ENCODE measurements at places on chromosomes 11 and 22.

DNA sequence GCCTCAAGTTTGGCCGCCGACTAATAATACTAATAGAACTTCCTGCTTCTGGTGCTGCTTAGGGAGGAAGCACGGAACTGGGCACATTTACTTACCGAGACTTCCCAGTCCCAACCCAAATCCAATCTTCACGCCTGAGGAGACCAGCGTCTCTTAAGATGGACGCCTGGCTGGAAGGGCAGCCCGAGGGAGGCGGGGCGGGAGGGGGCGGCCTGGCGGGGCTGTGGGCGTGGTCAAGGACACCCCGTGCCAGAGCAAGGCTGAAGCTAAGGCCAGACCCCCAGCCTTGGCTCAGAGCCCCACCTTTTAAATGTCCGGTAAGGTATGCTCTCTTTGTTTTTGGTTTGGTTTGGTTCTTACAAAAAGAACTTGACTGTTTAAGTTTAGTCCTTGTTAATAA is at the start of gene GDPD4:
Gene GDPD4 (minus strand): TSS at position 177 of the 400 bp plus-strand sequence. CDS start 16,549 bp downstream, outside the sequence.
- no peak for DNase-seq

GRCh38 chr11:24685821-24686220 is 189.0 kb downstream of the LUZP2 start:
- DNase-seq, result no peak

DNA sequence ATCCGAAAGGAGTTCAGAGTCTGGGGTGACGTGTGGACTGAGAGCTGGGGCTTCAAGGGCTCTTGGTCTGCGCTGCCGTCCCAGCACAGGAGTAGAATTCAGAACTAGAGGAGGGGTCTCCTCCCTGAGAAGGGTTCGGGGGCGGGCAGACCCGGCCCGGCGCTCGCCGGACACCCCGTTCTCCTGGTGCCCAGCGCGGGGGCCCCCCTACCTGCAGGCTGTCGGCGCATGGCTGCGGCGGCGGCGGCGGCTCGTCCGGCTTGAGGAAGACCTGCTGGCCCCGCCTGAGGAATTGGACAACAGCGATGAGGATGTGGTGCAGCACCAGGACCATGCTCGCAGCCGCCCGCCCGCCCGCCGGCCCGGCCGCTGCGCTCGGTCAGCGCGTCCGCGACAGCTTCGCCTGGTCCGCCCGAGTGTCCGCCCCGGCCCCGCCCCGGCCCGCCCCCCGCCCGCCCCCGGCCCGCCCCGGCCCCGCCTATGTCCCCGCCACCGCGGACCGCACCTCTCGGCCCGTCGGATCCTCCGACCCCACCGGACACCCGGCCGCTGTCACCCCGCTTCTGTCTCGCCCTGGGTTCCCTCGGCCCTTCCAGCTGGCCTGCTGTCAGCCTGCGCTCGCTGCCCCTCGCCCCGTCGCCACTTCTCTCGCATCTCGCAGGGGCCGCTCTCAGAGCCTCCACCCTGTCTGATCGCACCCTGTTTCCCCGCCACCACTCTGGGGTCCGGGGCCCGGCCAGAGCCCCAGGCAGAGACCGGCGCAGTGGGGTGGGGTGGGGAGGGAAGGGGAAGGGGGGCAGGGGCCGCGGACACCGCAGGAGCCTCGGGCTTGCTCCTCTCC is 32.0 kb downstream of the PDE2A start:
- DNase-seq, result peak; percentile 32

GRCh38 chr11:13135385-13136271 is 126.5 kb downstream of the RASSF10 start:
- no peak for DNase-seq

DNA sequence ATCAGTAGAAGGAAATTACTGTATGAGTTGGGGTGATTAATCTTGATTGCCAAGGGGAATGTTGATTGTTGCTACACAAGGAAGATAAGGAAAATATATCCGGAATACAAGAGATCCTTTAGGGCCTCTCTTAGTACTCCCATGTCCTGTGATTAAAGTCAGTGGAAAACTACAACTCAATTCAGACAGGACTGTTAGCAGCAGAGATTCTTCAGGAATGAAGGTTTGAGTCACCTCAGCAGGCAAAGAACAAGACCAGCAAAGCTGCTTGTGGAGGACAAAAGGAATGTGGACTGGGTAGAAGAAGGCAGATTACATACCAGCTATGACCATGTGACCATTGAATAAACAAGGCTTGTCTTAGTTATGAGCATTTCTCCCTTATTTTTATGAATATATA is 478.2 kb downstream of the BUD13 start:
- DNase-seq, result no peak

- DNase-seq, result no peak
Observed at GRCh38 chr22:17105143-17106129, 15.7 kb downstream of the TMEM121B start.
